ENCODE measurements at places on chromosomes 5 and 9.

- no peak for DNase-seq
Measured at GRCh38 chr9:112699230-112699629, 18.7 kb downstream of the INIP start.

DNA sequence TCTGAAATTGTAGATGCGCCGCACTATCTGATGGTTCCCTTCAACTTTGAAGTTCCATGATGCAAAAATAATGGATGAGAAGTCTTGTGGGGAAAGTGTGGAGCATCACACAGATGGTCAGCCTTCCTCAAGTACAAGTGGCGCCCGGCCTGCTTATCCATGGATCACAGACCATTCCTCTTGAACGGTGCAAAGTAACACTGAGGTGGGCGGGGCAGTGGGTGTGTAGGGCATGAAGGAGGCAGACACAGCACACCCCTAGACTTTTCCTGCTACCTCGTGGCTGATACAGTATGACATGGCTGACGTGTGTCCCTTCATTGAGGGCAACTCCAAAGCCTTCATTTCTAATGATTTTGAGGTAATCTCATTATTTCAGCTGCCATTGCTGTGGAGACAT is 2.5 kb upstream of the GNG10 start:
- no peak for DNase-seq

DNA sequence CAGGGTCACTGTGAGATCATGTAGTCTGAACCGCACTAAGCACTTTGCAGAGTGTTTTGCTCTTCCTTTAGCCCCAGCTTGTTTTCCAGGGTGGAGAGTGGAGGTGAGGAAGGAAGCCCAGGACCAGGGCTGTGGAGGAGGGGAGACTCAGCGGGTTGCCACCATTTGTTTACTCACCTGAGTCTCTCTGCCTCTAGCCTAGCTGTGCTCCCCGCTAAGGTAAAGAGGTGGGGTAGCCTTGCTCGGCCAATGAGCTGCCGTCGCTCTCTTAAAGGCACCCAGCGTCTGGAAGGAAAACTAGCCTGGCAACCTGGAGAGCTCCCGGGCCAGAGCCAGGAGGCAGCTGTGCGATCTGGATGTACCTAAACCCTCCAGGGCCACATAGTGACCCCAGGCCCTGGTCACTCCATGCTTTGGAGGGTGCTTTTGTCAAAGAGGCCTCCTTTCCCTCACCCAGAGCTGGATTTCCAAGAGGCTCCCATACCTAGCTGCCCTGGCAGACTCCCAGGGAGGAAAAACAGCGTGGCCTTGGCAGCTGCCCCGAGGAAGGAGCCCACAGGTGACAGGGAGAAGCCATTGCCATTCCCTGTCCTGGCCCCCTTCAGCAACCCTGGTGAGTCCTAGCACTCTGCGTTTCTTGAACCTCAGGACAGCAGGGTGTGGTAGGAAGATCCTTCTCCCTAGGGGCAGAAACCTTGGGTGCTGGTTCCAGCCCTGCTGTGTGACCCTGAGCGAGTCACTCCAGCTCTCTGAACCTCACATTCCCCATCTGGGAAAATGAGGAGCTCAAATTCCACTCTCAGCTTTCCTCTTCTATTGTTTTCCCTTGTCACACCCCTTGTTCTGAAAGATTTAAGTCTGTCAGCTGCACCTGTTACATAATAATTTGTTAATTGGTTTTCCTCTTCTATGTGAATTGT is 42.4 kb upstream of the LARP1 start:
- DNase-seq = no peak

DNA sequence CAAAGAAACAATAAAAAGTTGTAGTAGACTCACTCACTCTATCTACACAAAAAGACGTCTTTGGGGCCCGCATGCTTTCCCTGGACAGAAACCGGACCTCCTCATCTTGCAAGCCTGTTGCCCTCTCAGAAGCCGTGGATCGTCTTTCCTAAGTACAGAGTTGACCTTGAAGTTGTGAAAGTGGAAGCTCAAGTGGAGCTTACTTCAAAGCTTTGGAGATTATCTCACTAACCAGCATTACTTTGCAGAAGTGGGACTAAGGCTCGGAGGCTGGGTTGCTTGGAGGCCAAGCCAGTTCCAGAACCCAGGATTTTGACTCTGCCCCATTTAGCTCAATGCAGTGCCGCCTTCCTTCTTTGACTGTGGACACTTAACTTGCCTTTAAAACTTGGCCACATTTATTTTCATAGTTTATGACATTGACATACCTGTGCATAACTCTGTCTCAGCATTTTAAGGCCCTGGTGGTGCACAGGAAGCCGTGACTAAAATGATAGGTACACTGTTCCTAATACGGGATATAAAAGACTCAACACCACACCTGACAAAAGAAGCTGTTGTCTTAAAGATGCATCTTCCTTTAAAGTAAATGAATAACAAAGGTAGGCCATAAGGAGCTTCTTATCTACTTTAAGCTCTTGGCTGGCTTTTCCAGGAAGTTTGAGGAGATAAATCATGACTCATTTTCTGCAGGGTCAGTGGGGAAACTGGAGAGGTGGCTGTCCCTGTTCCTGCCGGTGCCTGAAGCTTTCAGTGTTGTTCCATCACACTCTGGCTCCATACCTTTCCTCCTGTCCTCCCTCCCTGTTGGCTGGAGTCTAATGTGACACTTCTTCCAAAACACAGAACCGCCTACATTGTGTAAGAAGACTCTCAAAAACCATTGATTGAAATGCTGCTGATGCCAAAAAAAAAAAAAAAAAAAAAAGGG is 10.7 kb downstream of the SLC25A25 start:
- no peak for DNase-seq

GRCh38 chr5:103475629-103476240 is 86.9 kb downstream of the NUDT12 start:
- DNase-seq = no peak

DNA sequence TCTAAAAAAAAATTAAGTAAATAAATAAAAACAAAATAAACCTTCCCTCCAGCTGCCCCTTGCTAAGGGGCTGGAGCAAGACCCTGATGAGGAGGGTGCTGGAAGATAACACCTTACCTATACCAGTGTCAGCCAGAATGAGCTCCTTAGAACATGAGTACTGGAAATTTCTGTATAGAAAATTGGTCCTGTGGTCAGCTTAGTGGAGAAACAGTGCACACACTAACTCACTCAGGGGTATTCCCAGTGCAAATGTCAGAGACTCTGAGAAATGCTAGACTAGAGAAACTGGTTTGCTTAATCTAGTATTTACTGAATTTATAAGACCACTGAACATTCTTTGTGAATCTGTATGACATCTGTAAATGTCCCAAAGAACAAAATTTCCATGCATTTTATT is 62.1 kb upstream of the CTXN3 start:
- no peak for DNase-seq

DNA sequence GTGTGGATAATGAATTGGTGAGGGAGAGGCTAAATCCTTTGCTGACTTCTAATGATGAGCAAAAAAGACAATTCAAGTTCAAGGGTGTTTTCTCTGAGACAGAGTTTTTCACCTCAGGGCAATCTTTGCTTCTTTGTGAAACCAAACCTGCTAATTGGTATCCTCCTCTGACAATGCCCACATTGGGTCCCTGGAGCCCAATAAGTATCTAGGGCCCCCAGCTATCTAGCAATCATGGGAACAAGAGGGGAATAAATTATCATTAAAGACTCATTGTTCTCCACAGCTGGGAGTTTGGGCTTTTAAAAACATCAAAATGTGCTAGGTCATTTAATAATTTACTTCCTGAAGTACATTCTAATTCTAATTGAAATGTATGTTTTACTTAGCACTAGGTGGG is 227.3 kb downstream of the TMEM167A start:
- DNase-seq = no peak

DNA sequence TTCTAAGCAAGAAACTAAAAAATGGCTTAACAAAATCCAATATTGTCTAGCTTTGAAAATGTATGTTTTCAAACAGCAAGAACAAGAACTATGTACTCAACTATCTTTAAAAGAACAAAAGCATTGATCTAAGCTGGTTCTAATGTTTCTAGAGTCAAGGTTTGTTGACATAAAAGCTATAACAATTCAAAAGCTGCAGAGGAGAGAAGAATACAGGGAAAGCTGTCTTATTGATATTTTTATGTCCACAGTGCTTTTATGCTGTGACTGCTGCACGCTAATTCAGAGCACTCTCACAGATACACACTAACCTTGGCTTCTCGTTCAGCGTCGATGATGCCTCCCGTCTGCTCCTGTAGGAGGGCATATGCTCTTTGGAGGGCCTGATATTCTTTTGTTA is 129.5 kb upstream of the DPYSL3 start:
- no peak for DNase-seq

DNA sequence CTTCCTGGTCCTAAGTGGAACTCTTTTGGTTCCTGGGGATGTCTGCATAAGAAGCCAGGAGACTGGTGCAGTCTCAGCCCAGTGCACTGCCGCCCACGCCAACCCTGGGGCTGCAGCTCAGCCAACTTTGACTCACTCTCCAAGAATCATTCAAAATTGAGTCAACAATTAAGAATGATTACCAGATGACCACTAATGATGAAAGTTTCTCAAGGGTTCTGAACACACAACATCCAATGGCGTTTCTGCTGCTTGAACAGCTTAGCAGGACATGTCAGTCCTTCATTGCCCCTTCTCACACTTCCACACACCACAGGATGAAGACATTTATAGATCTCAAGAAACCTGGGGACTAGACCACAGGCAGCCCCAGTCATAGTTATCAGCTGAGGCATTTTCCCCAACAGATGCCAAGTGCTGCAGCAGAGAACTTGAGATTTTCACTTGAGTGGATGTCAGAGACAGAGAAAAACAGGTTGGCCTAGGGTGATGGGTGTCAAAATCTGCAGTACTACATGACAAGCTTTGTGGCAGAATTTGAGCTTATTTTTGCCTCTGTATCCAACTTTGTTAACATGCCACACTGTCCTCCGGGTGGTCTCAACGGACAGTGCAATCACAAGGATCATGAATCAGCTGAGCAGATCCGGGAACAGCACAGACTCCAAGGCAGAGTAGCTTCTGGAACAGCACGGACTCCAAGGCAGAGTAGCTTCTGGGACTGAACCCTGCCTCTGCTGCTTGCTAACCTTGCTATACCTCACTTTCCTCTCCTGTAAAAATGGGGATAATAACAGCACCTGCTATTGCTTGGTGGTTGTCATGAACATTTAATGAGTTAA is 356.1 kb downstream of the SPOCK1 start:
- no peak for DNase-seq

DNA sequence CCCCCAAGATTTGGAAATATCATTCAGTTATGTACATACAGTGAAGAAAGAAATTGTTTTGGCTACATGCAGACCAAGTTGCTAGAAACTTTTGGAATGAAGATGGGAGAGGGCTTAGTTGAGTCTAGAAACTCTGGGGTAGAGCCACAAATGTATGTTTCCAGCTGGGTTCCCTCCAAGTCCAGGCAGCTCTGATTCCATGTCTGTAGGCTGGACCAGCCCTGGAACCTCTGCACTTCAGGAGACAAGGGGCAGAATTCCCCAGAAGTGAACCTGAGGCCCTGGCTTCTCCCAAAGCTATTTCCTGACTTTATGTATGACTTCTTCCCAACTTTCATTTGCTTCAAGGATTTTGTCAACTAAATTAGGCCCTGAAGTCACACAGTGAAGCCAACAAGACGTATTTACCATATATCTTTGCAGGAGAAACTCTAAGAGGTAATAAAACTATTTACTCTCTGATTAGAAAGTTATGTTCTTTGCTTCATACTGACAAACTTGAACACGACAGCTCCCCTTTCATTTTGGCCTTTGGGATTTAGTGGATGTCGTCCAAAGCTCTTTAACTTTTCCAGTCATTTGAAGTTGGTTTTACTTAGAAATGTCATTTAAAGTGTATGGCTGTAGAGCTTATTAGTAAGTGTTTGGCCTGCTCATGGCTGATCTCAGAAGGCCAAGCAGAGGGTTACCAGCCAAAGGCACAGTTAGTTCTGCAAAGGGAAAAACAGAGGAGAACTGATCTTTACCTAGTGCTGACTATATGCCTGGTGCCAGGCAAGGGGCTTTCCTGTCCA is 152.0 kb upstream of the SLC28A3 start:
- no peak for DNase-seq

DNA sequence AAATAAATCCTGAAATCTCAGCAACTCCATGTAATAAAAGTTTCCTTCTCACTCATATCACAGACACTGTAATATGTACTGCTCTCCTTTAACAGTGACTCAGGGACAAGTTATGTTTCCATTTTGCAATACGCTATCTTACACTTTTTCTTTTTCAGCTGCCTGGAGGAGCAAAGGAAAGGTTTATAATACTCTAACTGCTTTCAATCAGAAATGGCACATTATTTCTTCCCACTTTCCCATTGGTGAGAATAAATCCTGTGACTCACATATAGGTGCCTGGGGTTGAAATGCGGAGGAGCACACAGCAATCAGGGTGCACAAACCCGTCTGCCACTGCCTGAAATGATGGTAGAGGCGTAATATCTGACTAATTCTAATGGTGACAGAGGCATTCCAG is 186.6 kb downstream of the HINT1 start:
- no peak for DNase-seq

GRCh38 chr5:759111-759751 is 25.3 kb downstream of the ZDHHC11B start:
- peak; percentile 17 for DNase-seq

DNA sequence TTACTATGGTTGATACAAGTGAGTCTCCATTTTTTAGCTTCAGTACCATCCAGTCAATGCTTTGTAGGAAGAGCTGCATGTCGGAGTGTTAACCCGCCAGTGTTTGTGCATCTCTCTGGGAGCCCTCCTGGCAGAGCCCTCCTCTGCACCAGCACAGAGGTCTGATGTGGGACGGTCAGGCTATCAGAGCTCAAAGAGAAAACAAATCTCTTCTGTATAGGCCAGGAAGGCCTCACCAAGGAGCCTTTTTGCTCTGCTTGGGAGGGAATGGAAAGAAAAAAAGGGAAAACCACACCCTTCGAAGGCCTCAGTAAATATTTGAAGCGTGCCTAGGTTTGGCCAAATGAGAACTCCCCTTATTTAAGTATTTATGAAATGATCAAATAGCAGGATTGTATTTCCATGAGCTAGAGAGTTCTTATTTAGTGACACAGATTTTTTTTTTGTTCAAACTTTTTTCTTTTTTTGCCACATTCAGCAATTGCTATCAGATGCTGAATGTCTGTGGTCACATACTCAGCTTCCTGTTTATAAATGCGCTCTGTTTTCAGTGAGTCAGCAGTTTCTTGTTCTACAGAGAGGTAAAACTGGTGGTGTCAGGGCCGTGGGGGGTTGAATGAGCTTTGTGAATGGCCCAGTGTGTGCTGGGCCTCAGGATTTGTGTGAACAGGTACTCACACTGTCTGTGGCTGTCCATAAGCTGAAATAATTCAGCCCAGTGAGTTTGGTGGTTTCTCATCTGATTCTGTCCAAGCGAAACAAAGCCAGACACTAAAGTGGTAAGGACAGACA is 226.6 kb downstream of the SNX18 start:
- DNase-seq = peak; percentile 18

- no peak for DNase-seq
Measured at GRCh38 chr5:78289911-78290310, 4.6 kb downstream of the AP3B1 start.

GRCh38 chr9:124016175-124017050 is 4.8 kb downstream of the LHX2 start:
- DNase-seq = no peak

DNA sequence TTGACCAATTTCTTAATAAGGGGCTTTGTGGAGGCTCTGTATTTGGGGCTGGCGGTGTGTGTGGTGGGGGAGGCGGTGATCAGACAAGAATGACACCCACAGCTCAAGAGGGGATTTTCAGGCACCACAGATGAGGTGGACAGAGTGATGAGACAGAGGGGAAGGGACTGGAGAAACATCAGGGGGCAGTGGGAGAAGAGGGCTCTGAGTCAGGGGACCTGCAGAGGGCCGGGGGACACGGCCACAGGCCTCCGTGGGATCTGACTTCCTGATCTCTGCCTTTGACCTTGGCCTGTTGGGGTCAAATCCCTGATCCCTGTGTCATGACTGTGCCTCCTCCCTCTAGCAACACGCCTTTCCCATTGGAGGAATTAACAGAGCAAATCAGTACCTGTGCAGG is 197.7 kb downstream of the C9orf50 start:
- DNase-seq = no peak
